ENCODE measurements at places on chromosomes 11 and 22. TPM values are rescaled to one million over a fixed set of nuclear protein-coding genes. Genes with fewer than 3 reads are reported as not detected.
A peak's percentile ranks its signal among the peaks of the same experiment; 100 is the strongest.

DNA sequence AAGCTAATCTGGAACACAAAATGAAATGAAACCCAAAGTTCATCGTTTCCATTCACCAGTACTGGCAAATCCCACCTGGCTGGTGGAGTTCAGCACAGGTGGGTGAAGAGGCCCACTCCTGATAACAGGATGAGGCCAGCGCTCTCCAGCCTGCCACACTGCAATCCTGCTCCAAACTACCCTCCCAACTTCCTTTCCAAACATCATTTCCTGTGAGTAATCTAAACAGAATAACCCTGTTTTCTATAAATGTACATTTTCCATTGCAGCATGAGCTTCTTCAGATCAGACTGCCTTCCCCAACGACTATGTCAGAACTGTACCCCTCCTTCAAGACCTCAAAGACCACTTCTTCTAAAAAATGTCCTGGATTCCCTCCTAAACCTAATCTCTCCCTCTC is 15.9 kb upstream of the NFRKB start:
- no peaks in the 10 kb centered on the region for H3K36me3 ChIP-seq
- peak overlapping the region; percentile 78 for H3K27ac ChIP-seq
- peaks cover 7% of the 10 kb centered on the region for H3K4me1 ChIP-seq
- H3K4me3 ChIP-seq = peak overlapping the region; percentile 1
- DNase-seq = no peak
- no peaks in the 10 kb centered on the region for H3K27me3 ChIP-seq

The CCDC89 gene
- 0.90 TPM for total RNA-seq

The NUDT22 gene
- 78.6 TPM for total RNA-seq

GRCh38 chr22:29031227-29032011 is 30.2 kb downstream of the C22orf31 start:
- H3K4me1 ChIP-seq = peaks cover 15% of the 10 kb centered on the region
- no peak for DNase-seq
- H3K27ac ChIP-seq = no peak overlapping the region
- peak overlapping the region; percentile 73 for H3K4me3 ChIP-seq
- H3K27me3 ChIP-seq = peaks cover 47% of the 10 kb centered on the region

The ART5 gene
- total RNA-seq = not detected

GRCh38 chr11:30023074-30023473 is 6.2 kb upstream of the KCNA4 start:
- H3K27me3 ChIP-seq = peaks cover 27% of the 10 kb centered on the region
- H3K4me1 ChIP-seq = no peaks in the 10 kb centered on the region
- no peak overlapping the region for H3K4me3 ChIP-seq

The TMEM191C gene
- 1.5 TPM for total RNA-seq

DNA sequence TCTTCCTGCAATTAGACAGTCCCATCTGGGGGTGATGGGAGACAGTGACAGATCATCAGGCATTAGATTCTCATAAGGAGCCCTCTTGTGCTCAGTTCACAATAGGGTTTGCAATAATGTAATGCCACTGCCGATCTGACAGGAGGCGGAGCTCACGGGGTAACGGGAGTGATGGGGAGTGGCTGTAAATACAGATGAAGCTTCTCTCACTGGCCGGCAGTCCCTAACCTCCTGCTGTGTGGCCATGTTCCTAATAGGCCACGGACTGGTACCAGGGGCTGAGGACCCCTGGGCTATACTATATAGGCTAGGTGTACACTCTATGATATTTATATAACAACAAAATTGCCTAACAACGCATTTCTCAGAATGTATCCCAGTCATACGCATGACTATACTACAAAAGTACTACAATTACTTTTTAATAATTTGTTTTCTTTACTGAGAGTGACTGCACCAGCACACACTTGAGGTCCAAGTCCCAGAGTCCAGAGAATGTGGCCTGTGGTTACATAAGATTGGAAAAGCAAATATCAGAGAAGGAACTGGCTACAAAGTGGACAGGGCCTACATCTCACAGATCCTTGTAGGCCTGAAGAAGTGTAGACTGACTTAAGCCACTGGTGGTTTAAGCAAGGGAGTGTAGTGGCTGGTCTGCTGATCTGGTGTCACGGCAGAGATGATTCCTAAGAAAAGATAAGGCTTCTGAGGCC is 200.0 kb downstream of the LARGE1 start:
- no peaks in the 10 kb centered on the region for H3K4me1 ChIP-seq
- H3K4me3 ChIP-seq = no peak overlapping the region
- no peaks in the 10 kb centered on the region for H3K27me3 ChIP-seq
- H3K27ac ChIP-seq = no peak overlapping the region
- peaks cover 2% of the 10 kb centered on the region for H3K36me3 ChIP-seq

DNA sequence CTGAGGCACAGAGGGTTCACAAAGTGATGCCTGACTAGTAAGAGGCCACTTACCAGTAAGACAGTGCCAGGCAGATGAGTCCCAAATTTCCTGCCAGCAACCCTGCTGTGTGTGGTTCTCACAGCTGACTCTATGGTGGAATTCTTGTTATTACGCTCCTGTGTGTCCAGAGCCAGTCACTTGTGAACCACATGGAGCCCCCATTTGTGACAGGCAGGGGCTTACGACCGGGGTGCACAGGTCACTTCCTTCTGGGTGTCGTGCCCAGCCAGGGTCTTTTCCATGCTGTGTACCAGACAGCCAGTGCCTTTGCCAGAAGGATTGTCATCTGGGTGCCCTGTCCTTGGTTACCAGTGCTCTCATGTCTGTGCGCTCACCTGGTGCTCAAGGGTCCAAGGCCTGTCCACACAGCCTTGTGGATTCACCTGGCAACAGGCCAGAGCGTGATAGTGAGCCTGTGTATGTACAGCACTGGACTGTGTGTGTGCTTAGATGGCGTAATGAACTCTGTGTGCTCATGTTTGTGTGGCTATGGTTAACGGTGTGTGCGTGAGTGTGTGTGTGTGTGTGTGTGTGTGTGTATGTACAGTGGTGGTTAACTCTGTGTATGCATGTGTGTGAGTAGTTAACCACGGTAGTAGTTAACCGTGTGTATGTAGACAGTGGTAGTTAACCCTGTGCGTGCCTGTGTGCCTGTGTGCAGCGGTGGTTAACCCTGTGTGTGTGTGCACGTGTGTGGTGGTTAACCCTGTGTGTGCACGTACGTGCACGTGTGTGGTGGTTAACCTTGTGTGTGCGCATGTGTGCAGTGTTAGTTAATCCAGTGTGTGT is 18.6 kb downstream of the GRAMD4 start:
- H3K4me1 ChIP-seq = peaks cover 8% of the 10 kb centered on the region
- no peak overlapping the region for H3K4me3 ChIP-seq
- no peaks in the 10 kb centered on the region for H3K36me3 ChIP-seq
- no peaks in the 10 kb centered on the region for H3K27me3 ChIP-seq

The FJX1 gene
- total RNA-seq = 0.46 TPM

DNA sequence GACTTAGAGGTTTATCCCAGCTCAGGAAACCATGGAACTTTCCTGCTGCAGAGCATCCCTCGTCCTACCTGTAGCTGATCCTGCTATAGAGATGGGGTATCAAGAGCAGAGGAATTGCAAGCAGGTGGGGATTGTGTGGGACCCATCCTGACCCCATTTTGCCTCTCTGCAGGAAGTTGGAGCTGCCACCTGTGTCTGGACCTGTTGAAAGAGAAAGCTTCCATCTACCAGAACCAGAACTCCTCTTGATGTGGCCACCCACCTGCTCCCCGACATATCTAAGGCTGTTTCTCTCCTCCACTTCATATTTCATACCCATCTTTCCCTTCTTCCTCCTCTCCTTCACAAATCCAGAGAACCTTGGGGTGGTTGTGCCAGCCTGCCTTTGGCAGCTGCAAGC is 3.0 kb upstream of the TIGD3 start:
- H3K4me1 ChIP-seq = peaks cover 7% of the 10 kb centered on the region
- peaks cover 12% of the 10 kb centered on the region for H3K36me3 ChIP-seq
- no peak overlapping the region for H3K4me3 ChIP-seq
- no peaks in the 10 kb centered on the region for H3K27me3 ChIP-seq

GRCh38 chr22:50713008-50713385 is 25.0 kb upstream of the ACR start:
- no peak overlapping the region for H3K4me3 ChIP-seq
- no peak overlapping the region for H3K27ac ChIP-seq
- no peaks in the 10 kb centered on the region for H3K27me3 ChIP-seq

GRCh38 chr11:46332568-46333393 is 14.5 kb upstream of the DGKZ start:
- H3K36me3 ChIP-seq = no peaks in the 10 kb centered on the region
- H3K27ac ChIP-seq = no peak overlapping the region
- peaks cover 8% of the 10 kb centered on the region for H3K27me3 ChIP-seq
- H3K4me1 ChIP-seq = peaks cover 76% of the 10 kb centered on the region
- peak overlapping the region; percentile 90 for H3K4me3 ChIP-seq
- peak; percentile 49 for DNase-seq

DNA sequence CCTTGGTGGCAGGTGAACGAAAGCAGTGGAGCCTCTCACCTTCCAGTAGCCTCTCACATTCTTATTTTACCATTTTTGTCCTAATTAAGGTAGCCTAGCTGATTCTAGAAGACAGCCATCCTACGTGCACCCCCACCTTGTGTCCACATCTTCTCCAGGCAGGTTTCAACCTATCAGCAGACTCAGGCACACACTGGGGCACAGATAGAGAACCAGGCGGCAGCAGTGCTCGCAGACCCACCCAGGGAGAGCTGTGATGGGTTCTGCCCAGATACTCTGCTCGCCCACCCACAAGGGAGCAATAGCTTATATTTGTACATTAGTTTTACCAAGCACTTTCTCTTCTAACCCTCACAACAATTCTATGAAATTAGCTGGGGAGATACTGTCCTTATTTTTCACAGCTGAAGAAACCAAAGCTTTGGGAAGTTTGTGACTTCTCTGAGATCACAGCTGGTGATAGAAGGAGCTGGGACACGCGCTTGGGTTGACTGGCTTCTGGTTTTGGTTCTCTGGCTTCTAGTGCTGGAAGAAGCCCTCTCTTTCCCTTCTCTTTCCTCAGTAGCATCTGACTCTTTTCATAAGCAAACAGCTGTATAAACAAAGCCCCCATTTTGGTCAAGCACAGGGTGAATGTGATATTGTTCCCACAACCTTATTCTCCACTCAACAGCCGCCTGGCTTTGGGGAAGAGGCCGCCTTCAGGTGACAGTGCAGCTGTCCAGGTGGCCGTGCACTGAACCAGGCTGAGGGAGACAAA is 36.9 kb downstream of the PPP2R1B start:
- peaks cover 2% of the 10 kb centered on the region for H3K36me3 ChIP-seq
- no peak for DNase-seq
- no peak overlapping the region for H3K27ac ChIP-seq
- H3K4me3 ChIP-seq = no peak overlapping the region
- no peaks in the 10 kb centered on the region for H3K27me3 ChIP-seq

DNA sequence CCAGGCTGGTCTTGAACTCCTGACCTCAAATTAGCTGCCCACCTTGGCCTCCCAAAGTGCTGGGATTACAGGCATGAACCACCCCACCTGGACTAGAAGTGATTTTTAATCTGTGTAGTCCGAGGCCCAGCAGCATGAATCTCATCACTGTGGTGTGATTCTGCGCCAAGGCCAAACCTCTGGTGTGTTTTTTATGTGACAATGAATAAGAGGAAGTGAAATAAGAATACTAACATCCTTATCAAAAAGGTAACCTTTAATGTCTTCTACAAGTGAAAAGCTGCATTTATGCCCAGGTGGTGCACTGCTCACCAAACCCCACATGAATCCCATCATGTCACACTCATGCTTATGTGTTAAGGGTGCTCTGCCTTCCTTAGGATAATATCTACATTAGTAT is 77.1 kb upstream of the OR9Q1 start:
- H3K27me3 ChIP-seq = peaks cover 7% of the 10 kb centered on the region
- no peaks in the 10 kb centered on the region for H3K4me1 ChIP-seq
- no peaks in the 10 kb centered on the region for H3K36me3 ChIP-seq
- H3K27ac ChIP-seq = no peak overlapping the region

- H3K27ac ChIP-seq = no peak overlapping the region
- DNase-seq = no peak
- H3K4me1 ChIP-seq = peaks cover 7% of the 10 kb centered on the region
- H3K4me3 ChIP-seq = no peak overlapping the region
Measured at GRCh38 chr11:86370922-86371594, 3.6 kb upstream of the CCDC81 start.

Measured in activated T-cell treated with anti-CD3 and anti-CD28 coated beads, Interleukin-2, amount 50 U/mL, for 72 hours (primary cell).